ENCODE measurements at places on chromosomes 11 and 22. TPM values are rescaled to one million over a fixed set of nuclear protein-coding genes. Genes with fewer than 3 reads are reported as not detected.

IFTAP gene
- 17.6 TPM for total RNA-seq

NLRP14 gene
- total RNA-seq: not detected

DEFB131B gene
- not detected for total RNA-seq

- DNase-seq: no peak
These were observed 60.8 kb upstream of the SC5D start for GRCh38 chr11:121231576-121232278.

- DNase-seq: no peak
These were observed 199.2 kb downstream of the RAB38 start for GRCh38 chr11:87976009-87976408.

GRCh38 chr11:94938095-94939055, 35.0 kb downstream of the CWC15 start:
- DNase-seq: peak; percentile 81

DNA sequence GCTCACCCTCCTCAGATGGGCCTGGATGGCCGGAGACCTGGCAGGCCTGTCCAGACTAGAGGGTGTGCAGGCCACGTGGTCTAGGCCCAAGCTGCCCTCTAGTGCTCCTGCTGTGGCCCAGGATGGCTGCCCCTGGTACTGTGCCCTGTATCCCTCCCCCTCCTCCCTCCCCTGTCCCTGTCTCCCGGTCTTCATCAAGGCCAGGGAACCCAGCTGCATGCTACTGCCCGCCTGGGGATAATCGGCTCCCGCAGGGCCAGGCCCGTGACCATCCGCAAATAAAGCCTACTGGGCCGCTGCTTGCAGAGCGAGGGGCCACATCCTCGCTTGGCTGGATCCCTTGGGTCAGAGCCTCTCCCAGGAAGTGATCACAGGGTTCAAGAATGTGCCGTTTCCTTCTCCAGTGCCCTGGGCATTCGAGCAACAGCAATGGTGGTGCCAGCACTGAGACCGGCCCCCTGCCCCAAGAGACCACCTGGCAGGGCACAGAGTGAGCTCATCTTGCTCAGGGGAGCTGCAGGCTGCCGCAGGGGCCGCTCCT, 51.1 kb downstream of the WNT7B start:
- DNase-seq: no peak

DNA sequence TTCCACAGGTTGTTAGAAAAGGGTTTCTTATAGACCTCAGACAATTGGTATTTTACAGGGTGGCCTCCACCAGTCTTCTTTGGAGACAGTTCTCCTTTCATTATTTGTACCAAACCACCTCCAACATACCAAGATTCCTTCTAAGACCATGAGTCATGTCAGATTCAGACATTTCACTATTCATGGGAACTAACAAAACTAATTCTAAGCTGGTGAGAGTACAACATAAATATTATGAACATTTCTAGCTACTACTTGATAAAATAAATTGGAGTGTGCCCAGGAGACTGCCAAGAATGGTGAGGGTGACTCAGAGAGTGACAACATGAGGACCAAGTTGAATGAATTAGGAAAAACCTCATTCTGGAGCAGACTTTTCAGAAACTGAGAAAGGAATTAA, 494.6 kb upstream of the LRRC4C start:
- no peak for DNase-seq

DNA sequence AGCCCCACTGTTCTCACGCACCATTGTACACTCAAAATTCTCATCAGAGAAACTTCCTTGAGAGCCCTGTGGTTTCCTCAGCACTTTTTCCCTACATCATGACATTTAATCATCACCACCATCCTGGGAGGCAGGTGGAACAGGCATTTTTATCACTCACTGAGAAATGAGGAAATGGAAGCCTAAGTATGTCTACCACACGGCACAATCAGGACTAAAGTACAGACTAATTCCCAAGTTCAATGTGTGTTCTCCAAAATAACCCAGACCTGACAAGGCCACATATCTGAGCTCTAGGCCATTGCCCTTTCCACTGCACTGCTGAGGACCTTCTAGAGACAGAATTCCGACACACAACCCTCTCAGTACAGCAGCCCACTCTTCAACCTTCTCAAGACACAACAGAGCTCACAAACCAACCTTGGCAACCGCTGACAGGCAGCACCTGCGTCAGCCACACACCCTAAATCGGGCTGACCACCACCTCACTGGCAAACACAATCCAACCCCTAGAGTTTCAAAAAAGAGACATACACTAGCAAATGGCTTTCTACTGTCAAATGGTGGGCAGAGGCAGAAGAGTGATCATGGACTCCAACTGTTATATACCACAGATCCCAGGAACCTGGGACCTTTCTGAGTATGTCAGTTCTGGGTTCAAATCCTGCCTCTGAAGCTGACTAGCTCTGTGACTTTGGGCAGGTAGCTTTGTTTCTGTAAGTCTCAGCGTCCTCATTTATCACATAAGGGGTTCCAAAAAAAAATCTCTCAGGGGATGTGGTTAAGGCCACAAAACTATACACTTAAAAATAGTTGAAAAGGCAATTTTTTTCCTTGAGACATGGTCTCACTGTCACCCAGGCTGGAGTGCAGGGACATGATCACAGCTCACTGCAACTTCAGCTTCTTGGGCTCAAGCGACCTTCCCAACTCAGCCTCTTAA, 16.3 kb downstream of the SMCO4 start:
- no peak for DNase-seq

DNA sequence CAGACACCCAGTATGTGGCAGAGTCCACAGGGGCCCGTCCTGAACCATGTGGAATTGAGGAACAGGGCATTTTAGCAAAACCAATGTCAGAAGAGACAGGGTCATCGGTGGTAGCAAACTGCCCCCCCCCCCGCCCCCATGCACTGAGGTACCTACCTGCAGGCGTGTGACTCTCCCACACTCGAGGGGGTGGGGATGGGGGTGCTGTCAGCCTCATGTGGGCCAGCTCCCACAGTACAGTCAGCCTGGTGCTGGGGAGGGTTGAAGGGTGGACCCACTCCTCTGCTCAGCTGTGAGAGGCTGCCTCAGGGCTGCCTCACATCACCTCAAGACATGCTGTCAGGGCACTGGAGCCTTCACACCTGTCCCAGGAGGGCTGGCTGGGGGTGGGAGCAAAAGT, 10.7 kb upstream of the SUSD2 start:
- DNase-seq: no peak
